ENCODE measurements at places on chromosomes 2 and 18.

- no peak for DNase-seq
Observed at GRCh38 chr2:207706936-207707860, 4.2 kb upstream of the CCNYL1 start.

DNA sequence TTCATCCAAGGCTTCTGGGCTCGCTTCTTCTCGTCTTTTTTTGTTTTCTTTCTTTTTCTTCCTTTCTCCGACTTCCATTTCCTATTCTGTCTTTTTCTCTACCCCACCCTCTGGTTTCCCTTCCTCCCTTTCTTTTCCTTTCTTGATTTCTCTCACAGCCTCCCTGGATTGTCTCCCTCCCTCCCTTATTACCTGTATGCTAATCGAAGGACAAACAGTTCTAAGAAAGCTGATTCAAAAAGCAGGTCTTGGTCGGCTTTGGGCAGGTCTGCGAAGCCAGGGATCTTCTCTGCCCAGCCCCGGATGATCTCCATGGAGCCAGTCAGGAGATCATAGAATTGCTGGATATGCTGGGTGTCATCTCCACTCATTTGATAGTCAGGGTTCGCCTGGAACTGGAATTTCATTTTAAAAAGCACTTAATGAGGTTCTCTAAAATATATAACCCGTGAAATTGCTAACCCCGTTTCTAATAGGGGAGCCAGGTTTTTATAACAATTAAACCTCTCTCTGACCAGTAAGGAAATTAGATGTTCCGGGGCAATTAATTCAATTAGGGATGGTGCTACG lies 5.9 kb downstream of the NR4A2 start:
- no peak for DNase-seq

DNA sequence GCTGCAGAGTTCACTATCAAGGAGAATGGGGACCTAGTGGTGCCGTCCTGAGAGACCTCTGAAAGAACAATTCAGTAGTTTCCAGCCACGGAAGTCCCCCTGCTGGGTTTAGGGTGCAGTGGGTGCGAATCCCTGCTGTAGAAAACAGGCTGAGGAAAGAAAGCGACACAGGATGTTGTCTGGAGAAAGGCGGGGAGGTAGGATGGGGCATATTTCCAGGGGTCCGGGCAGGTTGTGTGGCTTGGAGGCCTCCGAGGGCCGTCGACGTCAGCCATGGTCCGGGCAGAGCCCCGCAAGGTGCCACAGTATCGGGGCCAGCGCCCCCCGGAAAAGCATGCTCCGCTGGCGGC lies 807 bp upstream of the CREB1 start:
- peak; percentile 39 for DNase-seq

DNA sequence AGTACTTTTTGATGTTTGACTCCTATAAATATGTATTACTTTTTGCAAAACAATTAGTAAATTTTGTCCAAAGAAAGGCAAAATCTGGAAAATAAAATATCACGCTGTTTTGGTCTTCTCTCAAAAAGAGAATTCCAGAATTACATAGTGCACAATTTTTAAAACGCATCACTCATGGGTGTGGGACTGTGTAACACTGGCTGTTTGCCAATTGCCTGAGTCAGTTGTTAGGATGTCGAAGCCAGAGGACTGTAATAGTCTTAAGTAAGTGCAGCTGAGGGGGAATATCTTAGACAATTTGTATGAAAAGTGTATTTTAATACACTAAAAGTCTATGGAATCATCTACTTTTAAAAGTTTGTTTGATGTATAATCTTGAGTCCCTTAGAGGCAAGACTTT lies 24.1 kb upstream of the EPHA4 start:
- no peak for DNase-seq

DNA sequence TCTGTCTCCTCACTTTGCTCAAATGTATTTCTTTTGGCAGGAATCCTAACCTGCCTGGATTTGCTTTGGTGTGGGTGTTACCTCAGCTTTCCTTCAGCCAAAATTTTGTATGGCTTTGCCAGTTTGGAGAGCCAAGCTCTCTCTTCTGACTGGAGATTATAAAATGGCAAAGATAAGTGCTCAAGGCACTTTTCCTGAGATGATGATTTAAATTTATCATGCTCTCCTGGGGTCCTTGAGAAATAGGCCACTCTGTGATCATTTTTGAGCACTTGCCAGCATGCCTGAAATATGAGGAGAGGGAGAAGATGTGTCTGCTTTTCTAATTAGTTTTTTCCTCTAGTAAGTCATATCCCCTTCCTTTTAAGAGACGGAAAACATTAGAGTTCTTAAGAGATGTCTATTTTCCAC lies 683.0 kb downstream of the SLC4A3 start:
- no peak for DNase-seq

GRCh38 chr2:64196963-64197362 lies 52.7 kb upstream of the PELI1 start:
- no peak for DNase-seq

DNA sequence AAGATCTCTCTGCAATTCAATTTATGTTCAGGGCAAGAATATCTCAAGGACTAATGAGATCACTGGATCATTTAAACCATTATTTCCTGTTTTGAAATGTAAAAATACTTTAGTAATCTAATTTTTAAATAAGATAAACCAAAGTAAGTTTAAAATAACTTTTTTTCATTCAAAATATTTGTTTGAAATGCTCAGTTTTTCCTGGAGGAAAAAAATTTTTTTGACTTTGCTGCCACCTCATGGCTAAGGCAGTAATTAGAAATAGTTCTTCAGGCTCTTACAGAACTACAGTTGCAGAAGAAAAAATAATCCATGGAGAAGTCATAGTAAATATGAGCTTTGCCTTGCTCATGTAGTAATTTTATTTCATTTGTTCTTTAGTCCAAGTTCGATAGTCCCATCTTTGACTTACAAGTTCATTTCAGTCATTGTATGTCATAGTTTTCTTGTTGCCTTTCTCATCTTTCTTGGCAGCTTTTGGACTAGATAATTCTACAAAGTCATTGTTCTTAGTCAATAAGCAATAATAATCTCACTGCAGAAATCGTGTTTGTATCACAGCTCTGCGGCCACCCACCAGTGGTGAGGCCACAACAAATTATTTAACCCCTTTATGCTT lies 127.4 kb downstream of the DPP4 start:
- DNase-seq = no peak

DNA sequence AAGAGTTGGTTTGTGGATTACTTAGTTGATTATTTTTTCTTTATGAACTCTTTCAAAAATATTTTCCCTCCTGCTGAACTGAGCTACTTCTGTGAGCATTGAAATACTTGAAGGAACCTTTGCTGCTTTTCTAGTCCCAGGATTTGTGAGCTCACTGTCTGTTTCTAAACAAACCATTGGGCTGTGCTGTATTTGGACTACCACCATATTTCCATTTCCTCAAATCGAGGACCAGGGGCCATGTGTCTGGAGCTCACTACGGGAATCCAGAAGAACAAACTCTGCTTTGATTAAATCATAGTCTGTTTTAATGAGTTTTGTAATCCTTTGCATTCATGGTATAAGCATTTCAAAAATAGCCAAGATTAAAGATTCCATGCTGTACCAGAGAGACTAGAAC lies 1.3 kb downstream of the MRPL33 start:
- DNase-seq = no peak

DNA sequence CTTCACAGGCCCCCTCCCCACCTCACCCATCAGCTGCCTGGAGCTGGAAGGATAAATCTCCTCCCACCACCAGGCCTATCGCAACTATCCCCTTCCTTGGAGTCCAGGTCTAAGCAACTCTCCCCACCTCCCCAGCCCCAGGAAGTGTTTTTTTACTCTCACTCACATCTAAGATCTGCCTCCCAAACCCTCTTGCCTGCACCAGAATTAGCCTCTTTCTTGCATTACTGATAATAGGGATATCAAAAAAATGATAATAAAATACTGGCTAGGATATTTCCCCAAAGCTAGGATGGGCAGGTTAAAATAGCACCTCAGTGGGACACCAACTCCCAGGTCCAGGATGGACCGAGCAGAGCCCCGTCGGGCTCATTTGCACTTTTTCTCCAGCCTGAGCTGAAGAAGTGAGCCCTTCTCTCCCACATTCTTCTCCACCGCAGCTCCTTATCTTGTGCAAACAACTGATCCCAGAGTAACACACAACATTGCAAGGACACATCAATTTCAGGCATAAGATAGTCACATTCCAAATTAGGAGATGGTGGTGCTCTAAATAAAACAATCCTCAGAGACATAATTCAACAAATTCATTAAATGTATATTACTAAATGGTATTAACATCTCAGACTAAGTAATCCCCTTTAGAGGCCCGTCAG lies 17.7 kb upstream of the CIB4 start:
- no peak for DNase-seq

DNA sequence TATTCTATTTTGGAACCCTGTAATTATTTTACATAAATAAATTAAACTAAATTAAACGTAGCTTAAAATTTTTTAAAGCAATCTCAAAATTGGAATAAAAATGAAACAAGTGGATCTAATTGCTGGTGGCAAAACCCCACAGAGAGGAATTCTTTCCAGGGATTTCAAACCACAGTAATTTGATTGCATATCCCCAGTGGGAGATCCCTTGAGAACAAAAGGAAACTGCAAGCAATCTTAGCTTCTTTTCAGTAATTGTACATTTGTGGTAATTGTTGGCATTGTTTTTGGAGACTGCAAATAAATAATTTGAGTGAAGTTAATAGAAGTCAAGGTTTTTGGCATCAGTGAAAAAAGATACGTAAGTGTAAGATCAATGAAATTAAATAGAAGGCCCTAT lies 58.7 kb upstream of the MYCN start:
- DNase-seq = no peak

DNA sequence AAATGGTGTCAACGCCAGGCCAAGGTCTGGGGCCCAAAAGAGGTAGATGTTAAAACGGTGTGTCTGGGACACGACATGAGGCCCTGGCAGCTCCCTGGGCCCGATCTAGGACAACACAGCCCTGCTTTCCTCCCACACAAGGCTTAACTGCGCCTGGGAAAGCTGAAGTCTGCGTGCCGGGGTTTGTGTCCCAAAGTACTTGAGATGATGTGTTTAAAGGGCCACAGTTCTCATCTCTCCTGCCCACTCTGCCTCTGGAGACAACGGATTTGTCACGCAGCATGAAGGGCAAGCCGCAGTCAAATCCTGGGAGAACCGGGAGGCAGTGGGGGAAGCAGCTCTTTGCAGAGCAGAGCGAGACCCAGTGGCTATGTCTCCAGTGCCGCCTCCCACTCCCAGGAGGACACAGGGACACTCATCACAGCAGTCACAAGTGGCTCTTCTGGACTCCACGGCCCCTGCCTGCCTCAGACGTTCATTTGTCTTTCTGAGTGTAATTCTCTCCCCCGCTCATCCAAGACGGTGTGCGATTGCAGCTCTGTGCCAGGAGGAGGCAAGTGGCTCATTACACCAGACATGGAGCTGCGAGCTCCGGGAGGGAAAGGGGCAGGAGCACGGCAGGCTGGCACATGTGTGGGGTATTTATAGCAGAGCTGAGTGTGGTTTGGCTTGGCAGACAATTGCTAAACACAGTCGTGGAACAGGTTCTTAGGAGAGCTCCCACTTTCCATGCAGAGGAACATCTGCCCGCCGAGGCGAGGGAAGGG lies 57.7 kb upstream of the SEMA4C start:
- DNase-seq = no peak

GRCh38 chr2:29920631-29921559 lies 491 bp downstream of the ALK start:
- no peak for DNase-seq

DNA sequence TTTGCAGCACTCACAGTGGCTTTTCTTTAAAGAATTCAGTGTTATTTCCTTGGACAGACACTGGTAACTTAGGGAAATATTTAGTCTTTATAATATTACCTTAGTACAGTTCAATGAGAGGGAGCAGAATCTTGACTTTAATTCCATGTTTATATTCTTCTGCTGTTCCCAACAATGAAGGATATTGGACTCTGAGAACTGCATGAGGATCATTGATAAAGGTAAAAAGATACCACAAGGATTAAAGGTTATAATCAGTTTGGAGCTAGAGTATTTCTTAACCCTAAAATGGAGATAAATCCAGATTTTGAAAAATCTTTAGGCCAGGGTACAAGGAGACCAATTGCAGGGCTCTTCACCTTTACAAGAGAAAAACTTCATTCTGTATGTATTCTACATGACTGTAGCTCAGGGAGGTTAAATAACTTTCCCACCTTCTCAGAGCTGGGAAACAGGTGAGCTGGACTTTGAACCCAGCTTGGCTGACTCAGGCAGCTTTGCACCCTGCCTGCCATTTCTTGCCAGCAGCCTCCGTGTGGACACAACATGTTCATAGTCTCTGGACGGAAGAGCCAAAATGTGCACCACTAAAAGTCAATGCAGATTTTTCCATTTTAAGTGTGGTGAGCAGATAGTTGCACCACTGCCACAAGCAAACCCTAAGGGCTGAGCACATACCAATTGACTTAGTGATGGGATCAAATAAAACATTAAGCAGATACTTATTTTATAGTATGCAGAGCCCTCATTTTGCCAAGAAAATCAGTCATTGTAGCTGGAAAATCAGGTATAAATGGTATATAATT lies 26.7 kb downstream of the UPP2 start:
- no peak for DNase-seq

GRCh38 chr2:188974164-188974563 lies at the start of gene COL3A1:
Gene COL3A1 (plus strand): TSS chr2:188974373. CDS start chr2:188974490, 117 bp downstream.
- no peak for DNase-seq

DNA sequence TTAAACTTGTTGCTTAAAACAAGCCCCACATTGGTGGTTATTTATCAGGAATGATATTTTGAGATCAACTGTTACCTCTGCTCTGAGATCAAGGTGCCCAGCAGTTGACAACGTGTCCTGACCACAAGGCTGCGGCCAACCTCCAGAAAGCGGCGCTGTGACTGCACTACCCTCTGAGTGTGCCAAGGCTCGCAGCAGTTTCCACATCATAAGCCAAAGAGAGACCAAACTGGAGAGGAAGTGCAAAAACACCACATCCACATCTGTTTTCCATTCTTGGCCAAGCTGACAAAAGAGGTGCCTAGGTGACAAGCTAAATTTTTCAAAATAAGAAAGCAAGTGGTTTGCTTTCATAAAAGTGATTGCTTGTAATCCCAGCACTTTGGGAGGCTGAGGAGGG lies 410.8 kb upstream of the POU3F3 start:
- no peak for DNase-seq

DNA sequence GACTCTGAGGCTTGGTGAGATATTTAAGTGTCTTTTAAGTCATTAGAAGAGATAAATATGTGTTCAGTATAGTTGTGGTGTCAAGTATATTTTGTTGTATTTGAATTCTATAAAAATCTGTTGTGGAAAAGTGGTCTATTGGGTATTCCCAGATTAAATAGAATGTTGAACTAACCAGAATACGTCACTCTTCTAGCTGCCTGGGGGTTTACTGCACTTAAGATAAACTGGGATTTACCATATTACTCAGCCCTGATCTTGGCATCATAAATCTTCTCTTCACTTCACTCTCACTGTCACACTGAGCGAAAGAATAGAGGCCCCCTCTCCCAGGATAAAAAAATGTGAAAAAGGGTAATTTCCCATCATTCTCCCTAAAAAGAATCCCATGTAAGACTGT lies 129.8 kb downstream of the BCL2 start:
- DNase-seq = no peak

DNA sequence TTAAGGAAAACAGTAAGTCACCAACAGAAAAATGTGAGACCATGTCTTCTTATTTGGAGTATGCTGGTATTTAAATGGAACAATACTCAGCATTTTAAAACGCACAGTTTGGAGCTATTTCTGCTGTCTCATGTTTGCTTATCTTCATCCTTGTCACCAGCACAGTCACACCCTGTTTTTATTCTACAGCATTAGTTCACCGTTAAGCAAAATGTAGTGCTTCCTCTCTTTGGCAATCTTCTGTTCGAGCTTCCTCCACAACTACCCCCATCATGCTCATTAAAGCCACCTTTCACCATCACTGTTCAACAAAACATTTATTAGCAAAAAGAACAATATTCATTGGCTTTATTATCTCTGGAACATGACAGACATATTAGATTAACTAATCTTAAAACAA lies 64.0 kb downstream of the SLC40A1 start:
- no peak for DNase-seq
